Suprapubic skin (tissue), 4 donors: ENCODE measurements at places on chromosomes 4 and X. TPM values are rescaled to one million over a fixed set of nuclear protein-coding genes. Genes with fewer than 3 reads are reported as not detected.

DNA sequence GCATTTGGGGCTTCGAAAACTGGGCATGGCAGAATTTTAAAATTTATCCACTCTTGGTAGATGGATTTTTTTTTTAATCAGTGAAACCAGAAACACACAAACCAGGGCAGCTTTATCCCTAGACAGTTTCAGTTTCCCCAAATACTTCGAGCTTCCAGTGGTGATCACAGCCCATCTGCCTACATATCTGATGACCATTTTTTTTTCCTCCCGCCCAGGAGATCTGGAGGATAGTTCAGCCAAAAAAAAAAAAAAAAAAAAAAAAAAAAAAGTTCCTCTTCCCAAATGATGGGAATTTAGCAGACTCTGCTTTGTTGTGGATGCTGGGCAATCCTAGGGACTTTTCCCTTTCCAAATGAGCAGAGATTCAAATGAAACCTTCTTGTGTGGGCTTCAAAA, 1.0 kb upstream of the TBC1D9 start:
- H3K36me3 ChIP-seq = no peaks in the 10 kb centered on the region
- H3K4me3 ChIP-seq = peak overlapping the region; percentile 94
- peaks cover 21% of the 10 kb centered on the region for H3K4me1 ChIP-seq
- no peak for DNase-seq
- H3K27me3 ChIP-seq = no peaks in the 10 kb centered on the region

DNA sequence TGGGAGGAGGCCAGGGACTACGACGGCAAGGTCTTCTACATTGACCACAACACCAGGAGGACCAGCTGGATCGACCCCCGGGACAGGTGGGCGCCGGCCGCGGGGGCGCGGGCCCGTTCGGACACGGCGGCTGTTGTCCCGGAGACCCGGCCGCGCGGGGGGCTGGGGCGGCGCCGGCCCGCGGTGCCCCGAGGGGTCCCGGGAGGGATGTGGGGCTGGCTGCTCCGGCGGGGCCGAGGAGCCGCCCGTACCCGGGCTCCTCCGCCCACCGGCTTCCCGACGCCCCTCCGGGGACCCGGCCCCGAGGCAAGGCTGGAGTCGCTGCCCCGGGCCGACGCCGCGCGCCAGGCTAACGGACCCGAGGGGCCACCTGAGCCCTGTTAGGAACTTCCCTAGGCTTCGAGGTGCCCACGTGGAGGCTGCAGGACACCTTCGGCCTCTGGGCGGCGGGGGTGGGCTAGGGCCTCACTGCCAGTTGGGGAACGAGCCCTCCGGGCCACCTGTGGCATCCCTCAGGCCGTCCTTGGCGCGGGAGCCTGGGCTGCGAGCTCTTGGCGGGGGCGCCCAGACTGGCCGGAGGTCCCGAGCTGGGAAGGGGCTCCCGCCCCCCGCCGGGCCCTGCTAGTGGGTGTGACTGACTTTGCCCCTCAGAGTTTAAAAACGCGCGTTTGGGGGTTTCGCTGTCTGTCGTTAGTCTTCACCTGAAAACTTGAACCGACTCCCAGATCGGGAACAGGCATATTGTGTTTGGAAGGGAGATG, 660 bp downstream of the WWC2 start:
- no peaks in the 10 kb centered on the region for H3K36me3 ChIP-seq
- H3K4me1 ChIP-seq = peaks cover 41% of the 10 kb centered on the region
- H3K27me3 ChIP-seq = no peaks in the 10 kb centered on the region
- peak overlapping the region; percentile 95 for H3K4me3 ChIP-seq
- peak overlapping the region; percentile 94 for H3K27ac ChIP-seq

DNA sequence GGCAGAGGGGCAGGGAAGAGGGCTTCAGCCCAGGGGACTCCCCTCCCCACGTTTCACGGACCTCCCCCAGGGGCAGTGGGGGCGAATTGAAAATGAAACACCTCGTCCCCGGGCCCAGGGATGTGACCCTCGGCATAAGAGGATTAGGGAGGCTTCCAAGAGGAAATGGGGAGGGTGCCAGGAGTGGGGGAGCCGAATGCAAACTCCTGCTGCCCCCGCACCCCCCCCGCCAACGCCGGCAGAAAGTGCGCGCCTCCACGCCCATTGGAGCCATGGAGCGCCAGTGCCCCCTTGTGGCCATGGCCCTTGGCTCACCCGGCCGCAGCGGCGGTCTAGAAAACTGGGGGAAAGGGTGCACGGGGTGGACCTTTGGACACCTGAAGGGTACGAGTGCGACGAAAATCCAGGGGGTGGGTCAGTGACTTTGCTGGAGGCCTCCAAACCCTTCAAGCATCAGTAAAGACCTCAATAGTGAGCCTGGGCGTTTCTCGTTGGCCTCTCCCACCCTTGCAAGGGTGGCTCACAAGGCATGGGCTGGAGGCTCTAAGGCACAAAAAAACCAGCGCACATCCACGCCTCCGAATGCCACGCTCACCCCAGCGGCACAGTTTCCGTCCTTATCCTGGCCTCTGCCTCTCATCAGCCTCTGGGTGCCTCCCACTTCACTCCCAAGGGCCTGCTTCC, 120.8 kb upstream of the PJA1 start:
- no peaks in the 10 kb centered on the region for H3K27me3 ChIP-seq
- H3K36me3 ChIP-seq = no peaks in the 10 kb centered on the region
- H3K27ac ChIP-seq = peak overlapping the region; percentile 34
- H3K4me1 ChIP-seq = peaks cover 4% of the 10 kb centered on the region
- peak; percentile 76 for DNase-seq

GRCh38 chr4:44861756-44862155, 135.4 kb upstream of the GNPDA2 start:
- DNase-seq = no peak
- H3K27ac ChIP-seq = no peak overlapping the region
- no peak overlapping the region for H3K4me3 ChIP-seq

ERCC6L gene
- total RNA-seq = 0.40 TPM

- no peaks in the 10 kb centered on the region for H3K36me3 ChIP-seq
- H3K27me3 ChIP-seq = no peaks in the 10 kb centered on the region
- no peak overlapping the region for H3K4me3 ChIP-seq
- DNase-seq = no peak
- no peaks in the 10 kb centered on the region for H3K4me1 ChIP-seq
These were observed 33.0 kb downstream of the CISD2 start for GRCh38 chr4:102901804-102902203.

OTC gene
- not detected for total RNA-seq

DNA sequence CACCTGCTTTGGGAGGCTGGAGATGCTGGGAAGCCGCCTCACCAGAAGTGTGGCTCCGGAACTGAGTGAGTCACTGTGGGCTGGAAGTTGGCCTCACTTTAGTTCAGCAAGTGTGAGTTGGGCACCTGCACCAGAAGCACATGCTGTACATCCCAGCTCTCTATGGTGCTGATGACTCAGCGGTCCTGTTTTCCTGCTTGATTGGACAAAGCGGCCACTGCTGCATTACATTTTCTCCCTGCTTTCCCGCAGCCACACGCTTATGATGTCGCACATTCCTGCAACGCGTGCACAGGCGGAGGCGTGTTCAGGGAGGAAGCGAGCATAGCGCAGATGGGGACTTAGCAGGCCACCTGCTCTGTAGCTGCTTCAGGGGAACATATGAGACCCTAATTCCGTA, 26.7 kb upstream of the CLDN34 start:
- H3K27me3 ChIP-seq = no peaks in the 10 kb centered on the region
- H3K4me3 ChIP-seq = no peak overlapping the region
- H3K4me1 ChIP-seq = no peaks in the 10 kb centered on the region
- no peak for DNase-seq
- peaks cover 5% of the 10 kb centered on the region for H3K36me3 ChIP-seq

DNA sequence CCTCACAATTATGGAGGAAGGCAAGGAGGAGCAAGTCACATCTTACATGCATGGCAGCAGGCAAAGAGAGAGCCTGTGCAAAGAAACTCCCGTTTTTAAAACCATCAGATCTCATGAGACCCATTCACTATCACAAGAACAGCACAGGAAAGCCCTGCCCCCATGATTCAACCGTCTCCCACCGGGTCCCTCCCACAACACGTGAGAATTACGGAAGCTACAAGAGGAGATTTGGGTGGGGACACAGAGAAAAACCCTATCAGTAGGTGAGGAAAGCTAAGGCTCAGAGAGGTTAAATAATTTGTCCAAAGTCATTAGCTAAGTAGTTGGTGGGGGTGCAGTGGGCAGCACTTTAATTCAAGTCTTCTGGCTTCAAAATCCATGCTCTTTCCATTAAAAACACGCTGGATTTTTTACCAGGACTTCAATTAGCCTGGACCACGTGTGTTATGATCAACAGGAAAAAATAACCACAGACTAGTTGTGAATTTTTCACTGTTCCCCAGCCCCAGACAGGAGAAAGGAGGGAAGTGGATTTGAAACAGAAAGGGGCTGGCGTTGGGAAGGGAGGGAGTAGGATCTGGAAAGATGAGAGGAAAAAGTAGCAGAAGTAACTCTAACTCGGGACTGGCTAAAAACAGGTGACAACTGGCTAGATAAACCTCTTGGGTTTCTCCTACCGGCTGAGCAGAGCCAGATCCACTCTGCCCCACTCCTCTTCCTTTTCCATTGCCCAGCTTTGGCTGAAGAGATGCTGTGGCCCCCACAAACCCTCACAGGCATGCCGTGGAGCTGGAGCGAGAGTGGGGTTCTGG, 986 bp downstream of the MTMR8 start:
- peaks cover 3% of the 10 kb centered on the region for H3K4me1 ChIP-seq
- H3K27ac ChIP-seq = no peak overlapping the region
- no peak for DNase-seq
- H3K27me3 ChIP-seq = no peaks in the 10 kb centered on the region
- no peaks in the 10 kb centered on the region for H3K36me3 ChIP-seq

- no peaks in the 10 kb centered on the region for H3K36me3 ChIP-seq
- H3K4me1 ChIP-seq = peaks cover 7% of the 10 kb centered on the region
- no peak overlapping the region for H3K4me3 ChIP-seq
- DNase-seq = no peak
- H3K27me3 ChIP-seq = no peaks in the 10 kb centered on the region
These were observed 57.1 kb upstream of the PJA1 start for GRCh38 chrX:69222103-69223090.

- H3K27ac ChIP-seq = no peak overlapping the region
- H3K27me3 ChIP-seq = no peaks in the 10 kb centered on the region
- no peaks in the 10 kb centered on the region for H3K4me1 ChIP-seq
- no peak for DNase-seq
- no peak overlapping the region for H3K4me3 ChIP-seq
These were observed 100.7 kb upstream of the AMOT start for GRCh38 chrX:112941209-112941837.

DNA sequence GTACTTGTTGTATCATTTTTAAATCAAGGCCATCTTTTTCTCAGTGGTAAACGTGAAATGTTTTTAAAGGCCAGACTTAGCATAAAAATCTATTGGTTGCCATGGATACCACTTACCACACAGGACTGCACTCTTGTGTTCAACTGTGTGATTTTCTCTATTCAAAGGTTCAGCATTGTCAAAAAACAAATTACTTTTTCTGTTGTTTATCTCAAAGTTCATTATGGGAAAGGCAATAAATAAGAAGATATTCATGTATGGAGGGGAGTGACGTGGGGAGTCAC, 231.0 kb upstream of the GATB start:
- H3K27me3 ChIP-seq = no peaks in the 10 kb centered on the region
- H3K4me3 ChIP-seq = no peak overlapping the region
- H3K27ac ChIP-seq = no peak overlapping the region
- DNase-seq = no peak
- no peaks in the 10 kb centered on the region for H3K4me1 ChIP-seq
- H3K36me3 ChIP-seq = no peaks in the 10 kb centered on the region

DNA sequence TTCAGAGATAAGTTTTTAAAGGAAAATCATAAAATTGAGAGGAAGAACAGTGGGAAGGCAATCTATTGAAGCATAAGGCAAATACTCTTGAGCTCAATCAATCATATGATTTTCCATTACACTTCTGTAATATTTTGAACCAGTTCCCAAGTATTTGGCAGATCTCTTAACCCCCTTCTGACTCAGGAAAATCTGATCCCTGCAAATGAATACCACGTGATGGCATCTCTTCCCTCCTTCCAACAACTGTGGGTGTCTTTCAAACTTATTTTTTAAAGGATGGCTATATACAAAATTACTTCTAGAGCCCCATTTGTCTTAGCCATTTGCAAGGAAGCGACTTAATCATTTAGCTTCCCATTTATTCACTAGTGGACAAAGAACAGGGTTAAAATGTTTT, 41.9 kb downstream of the AMOT start:
- no peak for DNase-seq
- H3K36me3 ChIP-seq = no peaks in the 10 kb centered on the region
- H3K4me3 ChIP-seq = no peak overlapping the region

CT45A5 gene
- not detected for total RNA-seq

- no peak for DNase-seq
- no peak overlapping the region for H3K4me3 ChIP-seq
- no peaks in the 10 kb centered on the region for H3K4me1 ChIP-seq
- no peaks in the 10 kb centered on the region for H3K36me3 ChIP-seq
These were observed 79.8 kb upstream of the GPM6A start for GRCh38 chr4:175891851-175892250.

GRCh38 chrX:69503228-69503781, 821 bp upstream of the NALF2 start:
- H3K27ac ChIP-seq = no peak overlapping the region
- peaks cover 35% of the 10 kb centered on the region for H3K27me3 ChIP-seq
- peaks cover 14% of the 10 kb centered on the region for H3K4me1 ChIP-seq
- peak overlapping the region; percentile 53 for H3K4me3 ChIP-seq
- no peak for DNase-seq

GRCh38 chrX:1086444-1087409, 125.7 kb downstream of the CRLF2 start:
- no peak overlapping the region for H3K4me3 ChIP-seq
- no peaks in the 10 kb centered on the region for H3K4me1 ChIP-seq
- H3K36me3 ChIP-seq = no peaks in the 10 kb centered on the region
- no peak for DNase-seq
- no peaks in the 10 kb centered on the region for H3K27me3 ChIP-seq

DNA sequence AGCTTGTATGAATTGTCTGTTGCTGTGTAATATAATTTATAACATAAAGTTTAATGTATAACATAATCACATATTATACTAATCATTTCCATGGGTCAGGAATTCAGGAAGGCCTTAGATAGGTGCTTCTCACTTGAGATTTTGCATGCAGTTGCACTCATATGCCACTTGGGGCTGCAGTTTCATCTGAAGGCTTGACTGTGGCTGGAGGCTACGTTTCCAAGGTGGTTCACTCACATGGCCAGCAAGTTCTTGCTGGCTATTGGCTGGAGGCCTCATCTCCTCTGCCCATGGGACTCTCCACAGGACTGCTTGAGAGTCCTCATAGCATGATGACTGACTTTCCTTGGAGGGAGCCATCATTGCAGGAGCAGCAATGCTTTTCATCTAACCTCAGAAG, 53.4 kb upstream of the STX18 start:
- H3K27ac ChIP-seq = no peak overlapping the region
- H3K4me1 ChIP-seq = no peaks in the 10 kb centered on the region
- no peak overlapping the region for H3K4me3 ChIP-seq
- DNase-seq = no peak
- no peaks in the 10 kb centered on the region for H3K36me3 ChIP-seq
